Activated T-cell treated with anti-CD3 and anti-CD28 coated beads, Interleukin-2, amount 50 U/mL, for 72 hours (primary cell): ENCODE measurements at places on chromosomes 11 and 22. TPM values are rescaled to one million over a fixed set of nuclear protein-coding genes. Genes with fewer than 3 reads are reported as not detected.
A peak's percentile ranks its signal among the peaks of the same experiment; 100 is the strongest.

DNA sequence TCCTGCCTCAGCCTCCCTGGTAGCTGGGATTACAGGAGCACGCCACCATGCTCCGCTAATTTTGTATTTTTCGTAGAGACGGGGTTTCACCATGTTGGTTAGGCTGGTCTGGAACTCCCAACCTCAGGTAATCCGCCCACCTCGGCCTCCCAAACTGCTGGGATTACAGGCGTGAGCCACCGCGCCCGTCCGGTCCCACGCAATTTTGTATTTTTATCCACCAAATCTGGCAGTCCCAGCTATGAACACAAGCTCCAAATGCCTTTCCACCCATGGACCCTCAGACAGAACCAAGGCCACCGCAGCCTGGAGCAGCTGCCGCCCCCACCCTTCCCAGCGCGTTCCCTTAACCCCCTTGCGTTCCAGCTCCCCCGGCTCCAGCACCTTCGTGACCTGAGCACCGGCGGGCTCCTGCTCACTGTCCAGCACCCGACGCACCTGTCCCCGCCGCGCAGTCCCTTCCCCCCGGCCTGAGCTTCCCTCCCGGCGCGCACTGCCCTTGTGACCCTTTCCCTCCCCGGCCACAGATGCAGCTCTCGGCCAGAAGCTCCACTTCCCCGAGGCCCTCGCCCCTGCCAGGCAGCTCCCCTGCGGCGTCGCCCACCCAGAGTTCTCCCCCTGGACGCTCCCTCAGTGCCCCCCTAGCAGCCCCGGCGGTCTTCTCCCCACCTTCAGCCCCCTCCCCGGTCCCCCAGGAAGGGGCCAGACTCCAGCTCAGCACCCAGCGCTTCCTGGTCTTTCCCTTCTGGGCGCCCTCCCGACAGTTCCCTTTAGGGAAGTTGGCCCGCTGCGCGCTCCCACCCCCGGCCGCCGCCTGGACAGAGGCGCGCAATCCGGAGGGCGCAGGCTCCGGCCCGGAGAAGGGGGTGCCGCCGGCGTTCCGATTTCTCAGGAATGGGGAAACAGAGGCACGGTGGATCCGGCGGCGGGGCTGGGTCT lies 5.6 kb upstream of the ZBED4 start:
- peaks cover 7% of the 10 kb centered on the region for H3K4me1 ChIP-seq
- DNase-seq = no peak
- H3K27ac ChIP-seq = no peak overlapping the region
- peaks cover 38% of the 10 kb centered on the region for H3K27me3 ChIP-seq
- no peaks in the 10 kb centered on the region for H3K36me3 ChIP-seq
- peak overlapping the region; percentile 49 for H3K4me3 ChIP-seq

- H3K4me1 ChIP-seq = no peaks in the 10 kb centered on the region
- DNase-seq = no peak
- no peak overlapping the region for H3K27ac ChIP-seq
- H3K36me3 ChIP-seq = no peaks in the 10 kb centered on the region
Measured at GRCh38 chr11:69007975-69008381, 5.1 kb downstream of the MRGPRF start.

TUB gene
- 0.32 TPM for total RNA-seq

- peaks cover 17% of the 10 kb centered on the region for H3K4me1 ChIP-seq
- DNase-seq = no peak
- no peak overlapping the region for H3K27ac ChIP-seq
- no peak overlapping the region for H3K4me3 ChIP-seq
- H3K27me3 ChIP-seq = peaks cover 20% of the 10 kb centered on the region
Measured at GRCh38 chr11:88169471-88169870, 5.8 kb downstream of the RAB38 start.

- H3K27ac ChIP-seq = peak overlapping the region; percentile 75
- peak overlapping the region; percentile 76 for H3K4me3 ChIP-seq
- H3K36me3 ChIP-seq = peaks cover 13% of the 10 kb centered on the region
Measured at GRCh38 chr11:19117760-19118097, 761 bp downstream of the ZDHHC13 start.
